ENCODE measurements at places on chromosomes 1 and 21. TPM values are rescaled to one million over a fixed set of nuclear protein-coding genes. Genes with fewer than 3 reads are reported as not detected.

CNR2 gene
- 0.08 TPM for polyA plus RNA-seq

CFHR5 gene
- not detected for polyA plus RNA-seq

PSEN2 gene
- polyA plus RNA-seq = 18.0 TPM

DIO1 gene
- 7.6 TPM for polyA plus RNA-seq

SH2D1B gene
- polyA plus RNA-seq = 0.13 TPM

DISC1 gene
- 5.4 TPM for polyA plus RNA-seq

LCE1E gene
- not detected for polyA plus RNA-seq

VTCN1 gene
- polyA plus RNA-seq = 24.9 TPM

TACSTD2 gene
- polyA plus RNA-seq = 26.2 TPM

C1orf87 gene
- 0.28 TPM for polyA plus RNA-seq

KCNJ15 gene
- 269 TPM for polyA plus RNA-seq

RIPPLY3 gene
- polyA plus RNA-seq = 3.1 TPM

C1orf232 gene
- polyA plus RNA-seq = not detected

FCRL1 gene
- polyA plus RNA-seq = 0.05 TPM

APCS gene
- polyA plus RNA-seq = not detected

FMO1 gene
- 215 TPM for polyA plus RNA-seq

SUSD4 gene
- polyA plus RNA-seq = 19.2 TPM

GOLT1A gene
- polyA plus RNA-seq = 3.5 TPM

ADGRB2 gene
- 12.1 TPM for polyA plus RNA-seq

SLC25A33 gene
- polyA plus RNA-seq = 4.4 TPM

Measured in left kidney (tissue), 8 donors.